ENCODE measurements at places on chromosomes 13 and 19.

DNA sequence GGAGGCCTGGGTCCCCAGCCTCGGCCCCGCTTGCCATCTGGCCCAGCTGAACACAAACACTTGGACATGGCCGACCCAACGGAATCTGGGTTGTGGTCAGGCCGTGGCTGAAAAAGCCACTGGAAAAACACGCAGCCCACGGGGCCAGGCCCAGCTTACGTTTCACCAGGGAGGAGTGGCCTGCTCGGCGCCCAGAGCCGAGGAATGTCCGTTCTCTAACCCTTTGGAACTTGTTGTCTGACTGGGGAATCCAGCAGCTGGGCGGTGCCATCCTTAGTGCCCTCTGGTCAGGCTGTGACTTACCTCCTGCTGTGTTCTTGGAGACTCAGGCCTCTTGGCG, 13.8 kb downstream of the CILP2 start:
- no peak for DNase-seq

GRCh38 chr13:94660695-94661326, 51.5 kb downstream of the SOX21 start:
- DNase-seq = no peak

GRCh38 chr19:47104680-47105079, 8.9 kb downstream of the ZC3H4 start:
- no peak for DNase-seq

- no peak for DNase-seq
Measured at GRCh38 chr19:15897026-15897737, 692 bp downstream of the CYP4F2 start.

GRCh38 chr19:10858204-10858828, 10.1 kb downstream of the C19orf38 start:
- DNase-seq = no peak

DNA sequence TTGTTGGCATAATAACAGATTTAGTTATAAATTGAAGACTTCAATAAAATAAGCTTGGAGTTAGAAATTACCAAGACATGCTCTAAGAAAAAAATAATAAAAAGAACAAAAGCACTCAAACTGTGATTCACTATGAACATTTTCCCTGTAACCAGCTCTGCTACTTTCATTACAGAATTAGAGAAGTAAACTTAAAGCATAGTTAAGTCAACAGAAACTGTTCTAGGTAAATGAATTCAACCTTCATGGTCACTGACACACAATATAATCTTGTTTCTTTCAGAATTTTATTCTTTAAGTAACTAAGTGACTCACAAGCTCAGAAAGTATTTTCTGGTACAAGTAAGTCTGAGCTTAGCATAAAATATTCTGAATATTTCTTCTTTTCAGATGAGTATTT, 136.3 kb downstream of the KLF5 start:
- no peak for DNase-seq

Measured in stimulated activated CD4-positive, alpha-beta T cell treated with anti-CD3 and anti-CD28 coated beads, Interleukin-4, amount 100 ng/mL, for 4 hours (primary cell).